ENCODE measurements at places on chromosomes 11 and 22.

GRCh38 chr11:63888170-63889086 lies 28.5 kb downstream of the RCOR2 start:
- peak; percentile 80 for DNase-seq

GRCh38 chr11:134668796-134669195 lies 256.8 kb upstream of the B3GAT1 start:
- no peak for DNase-seq

GRCh38 chr11:31813391-31814175 lies 2.5 kb upstream of the PAX6 start:
- no peak for DNase-seq

DNA sequence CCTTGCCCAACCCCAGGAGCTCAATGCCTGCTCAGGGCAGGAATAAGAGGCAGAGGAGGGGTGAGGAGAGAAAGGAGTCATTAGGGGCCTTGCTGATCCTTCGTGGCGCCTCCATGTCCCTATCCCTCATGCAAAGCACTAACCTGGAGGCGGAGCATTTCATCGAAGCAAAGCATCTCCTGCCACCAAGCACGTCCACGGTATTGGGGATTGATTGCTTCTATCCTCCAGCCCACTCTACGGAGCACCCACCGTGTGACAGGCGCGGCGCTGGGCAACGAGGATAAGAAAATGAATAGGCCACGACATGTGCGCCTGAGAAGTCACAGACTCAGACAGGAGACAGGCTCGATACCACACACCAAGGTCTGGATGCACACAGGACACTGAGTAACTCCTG lies 67.0 kb downstream of the IGLL1 start:
- DNase-seq, result no peak

DNA sequence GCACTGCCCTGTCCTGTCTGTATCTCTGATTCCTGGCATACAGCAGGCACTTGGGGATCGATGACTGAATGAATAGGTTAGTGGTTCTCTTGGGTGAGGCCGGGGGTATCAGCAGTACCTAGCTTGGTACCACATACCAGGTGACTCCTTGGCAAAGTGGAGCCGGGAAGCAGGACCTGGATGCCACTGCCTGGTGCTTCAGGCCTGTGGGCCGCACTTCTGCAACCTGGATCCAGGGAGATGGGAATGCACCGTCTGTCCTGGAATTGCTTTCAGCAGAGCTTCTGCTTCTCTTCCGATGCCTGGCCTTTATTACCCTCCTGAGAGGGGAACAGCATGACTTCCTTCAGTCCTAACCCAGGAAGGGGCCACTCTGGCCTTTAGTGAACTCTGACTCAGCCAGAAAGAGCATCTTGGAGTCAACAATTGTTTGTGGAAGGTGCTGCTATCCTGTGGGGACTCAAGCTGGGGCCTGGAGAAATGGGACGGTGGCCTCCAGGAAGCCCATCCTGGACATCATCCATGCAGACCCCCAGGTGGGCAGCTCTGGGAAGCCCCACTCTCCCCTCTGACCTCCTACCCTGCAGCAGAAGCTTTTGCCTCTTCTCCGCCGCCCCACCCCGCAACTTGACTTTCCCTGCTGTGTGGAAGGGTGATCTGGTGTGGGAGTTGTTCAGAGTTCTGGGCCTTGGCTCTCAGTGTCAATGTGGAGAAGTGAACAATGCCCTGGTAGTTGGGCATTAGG lies 5.1 kb downstream of the CD82 start:
- no peak for DNase-seq

- DNase-seq, result no peak
Observed at GRCh38 chr11:70110538-70111055, 32.5 kb downstream of the ANO1 start.

- no peak for DNase-seq
Observed at GRCh38 chr11:109208121-109208520, 213.9 kb upstream of the C11orf87 start.

DNA sequence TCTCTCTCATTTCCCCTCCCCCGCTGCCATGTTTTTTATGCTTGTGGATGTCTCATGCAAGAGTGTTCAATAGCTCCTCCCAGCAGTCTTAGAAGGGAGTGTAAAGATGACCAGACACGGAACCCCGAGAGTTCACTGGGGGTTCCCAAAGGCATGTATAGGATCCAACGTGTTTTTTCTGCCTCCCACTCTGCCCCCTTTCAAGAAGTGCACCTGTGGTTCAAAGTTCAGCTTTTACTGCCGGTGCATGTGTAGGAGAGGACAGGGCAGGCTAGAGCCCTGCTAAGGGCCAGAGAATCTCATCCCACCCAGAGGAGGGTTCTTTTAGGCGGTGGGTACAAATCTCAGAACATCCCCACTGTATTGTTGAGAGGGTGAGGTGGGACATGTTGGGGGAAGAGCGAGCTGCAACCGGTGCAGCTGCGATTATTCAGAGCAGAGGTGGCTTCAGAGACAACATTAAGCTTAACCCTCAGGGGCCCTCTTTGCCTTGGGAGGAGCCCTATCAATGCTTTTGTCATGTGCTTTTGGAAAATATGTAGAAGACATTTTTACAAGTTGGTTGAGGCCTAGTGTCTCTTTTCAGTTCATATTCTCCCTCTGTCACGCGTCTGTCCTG lies 14.5 kb downstream of the MIF start:
- DNase-seq, result no peak

DNA sequence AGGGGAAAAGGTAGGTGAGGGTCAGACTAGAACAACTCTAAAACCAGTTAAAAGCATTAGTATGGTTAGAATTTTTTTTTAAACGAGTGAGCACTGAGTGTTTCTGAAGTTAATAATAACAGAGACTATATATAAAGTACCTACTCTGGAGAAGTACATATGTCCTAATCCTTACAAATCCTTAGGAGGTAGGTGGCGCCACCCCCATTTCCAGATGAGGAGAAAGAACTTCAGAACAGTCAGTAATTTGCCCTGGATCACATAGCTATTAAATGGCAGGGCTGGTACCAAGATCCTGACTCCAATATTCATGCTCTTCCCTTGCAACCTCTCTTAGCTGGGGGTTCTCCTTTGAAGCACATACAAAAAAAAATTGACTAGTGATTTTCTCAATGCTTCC lies 80.5 kb downstream of the CLPB start:
- peak; percentile 41 for DNase-seq

DNA sequence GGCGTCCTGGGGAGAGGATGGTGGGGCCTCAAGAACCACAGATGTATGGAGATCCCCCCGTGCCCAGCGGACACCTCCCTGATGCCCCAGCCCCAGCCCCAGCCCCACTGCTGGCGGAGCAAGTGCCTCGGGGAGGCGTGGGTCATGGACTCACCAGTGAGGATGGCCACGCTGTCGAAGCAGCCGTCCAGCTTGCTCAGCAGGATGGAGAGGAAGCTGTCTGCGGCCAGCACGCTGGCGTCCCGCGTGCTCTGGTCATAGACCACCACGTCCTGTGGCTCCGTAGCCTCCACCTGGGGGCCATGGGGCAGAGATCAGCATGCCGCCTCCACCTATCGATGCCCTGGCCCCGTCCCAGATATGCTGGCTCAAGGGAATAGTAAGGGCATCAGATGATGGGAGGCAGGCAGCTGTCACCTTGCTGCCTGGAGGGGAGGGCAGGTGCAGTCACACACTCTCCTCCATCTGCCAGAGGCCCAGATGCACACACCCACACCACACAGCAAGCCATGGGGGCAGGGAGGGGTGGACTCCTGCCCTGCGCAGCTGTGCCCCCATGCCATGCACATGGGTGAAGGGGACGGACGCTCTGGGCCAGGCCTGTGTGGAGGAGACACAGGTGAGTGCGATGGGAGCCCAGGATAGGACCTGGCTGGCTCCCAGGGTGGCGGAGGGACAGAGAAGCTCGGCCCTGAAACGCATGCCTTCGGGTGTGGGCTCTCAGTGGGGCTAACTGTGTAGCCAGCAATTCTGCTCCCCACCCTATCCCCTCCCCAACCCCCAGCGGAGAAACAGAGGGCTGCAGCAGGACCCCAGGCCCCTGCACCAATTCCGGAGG lies 8.2 kb downstream of the DUSP8 start:
- DNase-seq, result no peak

- no peak for DNase-seq
Observed at GRCh38 chr22:31646186-31647019, 15.6 kb downstream of the PISD start.

GRCh38 chr22:36702842-36703215 lies 723 bp downstream of the CACNG2 start:
- no peak for DNase-seq

- no peak for DNase-seq
Observed at GRCh38 chr11:102429691-102430090, 22.9 kb downstream of the TMEM123 start.

DNA sequence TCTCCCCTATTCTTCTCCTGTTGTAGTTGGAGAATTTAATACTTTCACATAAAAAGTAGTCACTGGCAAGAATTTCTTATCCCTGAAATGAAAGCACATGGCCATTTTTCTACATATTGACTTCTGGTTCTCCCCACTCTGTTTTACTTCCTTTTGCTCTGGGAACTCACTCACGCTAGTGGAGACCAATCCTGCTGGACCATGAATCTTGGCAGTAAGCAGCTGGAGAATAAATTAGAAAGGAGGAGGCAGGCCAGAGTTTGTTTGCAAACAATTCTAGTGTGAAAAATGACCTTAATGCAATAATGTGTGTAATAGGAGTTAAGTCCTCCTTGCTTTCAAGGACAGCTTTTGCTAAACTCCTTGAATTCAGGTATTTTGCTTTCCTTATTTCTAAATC lies 412.3 kb upstream of the CHORDC1 start:
- no peak for DNase-seq

- no peak for DNase-seq
Observed at GRCh38 chr11:8596504-8597046, 2.5 kb upstream of the STK33 start.

- DNase-seq, result no peak
Observed at GRCh38 chr11:36574486-36574885, 6.7 kb downstream of the RAG1 start.

DNA sequence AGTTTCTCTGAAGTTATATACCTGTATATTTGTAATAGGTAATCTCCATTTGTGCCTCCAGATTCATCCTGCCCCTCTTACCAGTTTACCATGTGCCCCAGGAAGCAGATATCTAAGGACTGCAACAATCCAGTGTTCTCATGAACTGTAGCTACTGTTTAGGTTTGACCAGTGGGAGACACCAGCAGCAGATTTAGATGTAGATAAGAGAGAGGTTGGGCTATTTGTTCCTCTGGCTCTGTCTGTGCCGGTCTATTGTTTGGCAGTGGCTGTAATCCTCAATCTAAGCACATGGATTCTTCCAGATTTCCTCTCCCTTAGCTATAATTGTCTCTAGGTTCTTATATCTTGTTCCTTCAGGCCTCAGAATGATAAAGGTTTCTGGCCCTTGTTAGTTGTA lies 88.4 kb downstream of the ANO3 start:
- no peak for DNase-seq

- DNase-seq, result no peak
Observed at GRCh38 chr22:46568102-46568809, 30.8 kb upstream of the CELSR1 start.

DNA sequence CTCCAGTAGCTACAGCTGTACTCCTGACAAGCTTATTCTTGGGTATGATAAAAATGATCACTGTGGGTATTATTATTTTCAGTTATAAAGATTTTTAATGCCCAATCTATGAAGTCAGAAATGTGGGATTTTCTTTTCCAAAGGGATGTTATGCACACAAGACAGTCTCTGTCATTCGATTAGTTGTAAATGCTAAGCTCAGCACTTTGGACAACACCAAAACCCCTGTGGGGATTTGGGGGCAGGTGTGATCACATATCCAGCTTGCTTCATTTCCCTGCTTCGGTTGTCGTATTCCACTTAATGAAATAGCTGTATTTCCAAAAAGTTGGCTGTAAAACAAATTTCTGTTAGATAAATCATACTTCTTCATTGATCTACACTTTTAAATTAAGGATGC lies 931.5 kb downstream of the NTM start:
- DNase-seq, result no peak

GRCh38 chr22:50396751-50397370 lies 53.7 kb downstream of the PPP6R2 start:
- DNase-seq, result no peak

DNA sequence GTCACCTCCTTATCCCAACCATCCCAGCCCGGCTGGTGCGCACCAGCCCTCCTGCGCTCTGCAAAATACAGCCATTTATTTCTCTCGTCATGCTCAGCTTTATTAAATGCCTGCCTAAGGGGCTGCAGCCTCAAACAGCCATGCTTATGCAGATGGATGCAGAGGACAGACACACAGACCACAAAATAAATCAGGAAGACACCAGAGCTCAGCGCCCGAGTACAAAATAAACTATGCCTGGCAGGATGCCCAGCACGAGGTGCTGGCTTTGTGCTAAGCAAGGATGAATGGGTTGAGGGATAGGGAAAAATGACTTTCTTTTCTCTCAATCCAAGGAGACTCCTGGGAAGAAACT lies 70.5 kb downstream of the RPUSD4 start:
- peak; percentile 73 for DNase-seq

GRCh38 chr11:126963115-126963514 lies 37.5 kb downstream of the KIRREL3 start:
- DNase-seq, result no peak

DNA sequence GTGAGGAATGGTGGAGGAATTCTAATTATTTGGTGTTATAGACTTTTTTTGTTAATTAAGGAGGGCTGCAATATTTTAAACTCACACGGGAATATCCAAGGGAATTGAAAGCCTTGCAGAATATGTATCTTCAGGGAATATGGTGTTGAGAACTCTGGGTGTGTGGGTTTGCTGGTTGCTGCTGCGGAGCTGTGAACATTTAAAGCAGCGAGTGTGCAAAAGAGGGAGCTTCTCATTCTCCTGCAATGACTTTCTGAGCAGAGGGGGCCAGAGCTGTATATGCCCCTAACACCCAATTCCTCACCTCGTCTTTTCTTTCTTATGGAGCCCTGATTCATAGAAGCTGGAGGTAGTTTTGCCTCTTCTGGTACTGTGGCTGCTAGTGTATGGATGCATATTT lies 217.7 kb downstream of the HIPK3 start:
- DNase-seq, result no peak

DNA sequence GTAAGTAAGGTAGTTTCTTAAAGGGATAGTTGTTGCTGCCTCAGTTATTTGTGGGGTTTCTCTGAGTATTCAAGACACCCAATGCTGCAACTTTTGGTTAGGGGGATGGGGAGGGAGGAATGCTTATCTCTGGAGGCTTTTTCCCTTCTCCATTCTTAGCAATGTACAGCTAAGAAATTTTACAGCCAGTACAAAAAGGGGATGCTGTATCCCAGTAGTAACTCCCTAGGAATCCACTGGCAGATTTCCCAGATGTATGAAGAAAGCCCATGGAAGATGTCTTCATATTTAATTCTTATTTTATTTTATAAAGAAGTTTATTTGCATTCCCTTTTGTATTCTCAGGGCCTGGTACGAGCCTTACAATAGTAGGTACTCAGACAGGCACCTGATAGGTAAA lies 154.8 kb downstream of the ENTHD1 start:
- peak; percentile 79 for DNase-seq

- no peak for DNase-seq
Observed at GRCh38 chr22:43205748-43206508, 19.0 kb upstream of the TTLL12 start.

DNA sequence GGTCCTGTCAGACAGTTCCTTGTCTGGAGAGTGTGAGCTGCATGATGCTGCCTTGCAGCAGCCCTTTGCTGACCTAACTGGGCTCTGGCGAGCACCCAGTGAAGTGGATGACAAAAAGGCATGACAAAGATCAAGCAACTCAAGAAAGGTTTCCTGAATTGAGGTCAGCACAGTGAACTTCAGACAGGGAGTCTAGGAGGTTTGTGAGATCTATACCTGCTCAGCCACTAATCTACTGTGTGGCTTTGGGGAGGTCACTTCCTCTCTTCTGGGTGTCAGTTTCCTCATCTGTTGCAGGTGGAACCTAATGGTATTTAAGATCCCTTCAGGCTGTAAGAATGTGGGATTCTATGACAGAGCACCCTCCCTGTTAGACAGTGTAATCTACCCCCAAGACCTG lies 213.9 kb upstream of the NARS2 start:
- no peak for DNase-seq

All from cardiac muscle cell (in vitro differentiated cells and primary cell).